ENCODE measurements at places on chromosomes 2 and 18. TPM values are rescaled to one million over a fixed set of nuclear protein-coding genes. Genes with fewer than 3 reads are reported as not detected.

DNA sequence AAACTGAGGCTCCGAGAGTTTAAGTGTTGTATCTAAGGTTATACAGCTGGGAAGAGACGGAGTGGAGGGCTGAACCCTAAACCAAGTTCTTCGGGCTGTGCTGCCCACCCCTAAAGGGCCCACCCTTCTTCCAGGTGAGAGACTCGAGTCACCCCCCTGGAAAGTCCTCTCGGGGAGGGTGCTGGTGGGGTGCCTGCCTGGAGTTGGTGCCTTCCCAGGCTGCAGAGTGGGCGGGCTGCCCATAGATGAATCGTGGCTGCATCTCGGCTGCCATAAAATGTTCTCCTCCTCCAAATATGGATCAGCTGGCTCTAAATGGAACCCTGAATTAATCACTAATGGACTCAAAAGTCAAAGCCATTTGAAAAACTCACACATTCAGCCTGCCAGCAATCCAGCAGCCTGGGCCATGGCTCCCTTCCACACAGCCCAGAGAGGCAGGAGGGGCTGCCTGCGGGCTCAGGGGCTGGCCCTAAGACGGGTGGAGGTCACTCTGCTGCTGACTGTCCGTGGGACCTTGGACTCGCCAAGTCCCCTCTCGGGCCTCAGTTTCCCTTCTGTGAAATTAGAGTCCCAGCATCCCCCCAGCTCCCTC is 7.7 kb downstream of the CIB4 start:
- no peak for DNase-seq

BCL2 gene
- 0.81 TPM for total RNA-seq

FTCDNL1 gene
- total RNA-seq: 0.59 TPM

RTKN gene
- 93.4 TPM for total RNA-seq

ZNF532 gene
- 71.6 TPM for total RNA-seq

OR6B2 gene
- not detected for total RNA-seq

DNA sequence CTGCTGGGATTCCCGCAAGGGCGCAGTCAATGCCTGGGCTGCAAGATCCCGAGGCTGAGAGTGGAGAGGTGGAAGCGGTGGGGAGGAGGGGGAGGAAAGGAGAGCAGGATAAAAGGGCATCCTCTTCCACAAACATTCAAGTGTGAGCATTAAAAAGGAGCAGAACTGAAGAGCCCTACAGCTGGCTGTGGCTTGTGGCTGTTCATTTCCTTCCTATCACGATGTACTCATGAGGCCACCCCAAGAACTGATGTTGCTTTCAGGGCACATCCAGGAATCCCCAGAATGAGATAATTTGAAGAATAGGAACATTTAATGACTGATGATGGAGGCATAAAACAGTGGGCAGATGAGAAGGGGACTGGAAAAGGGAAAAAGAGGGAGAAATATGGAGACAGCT is 230.8 kb upstream of the SMIM21 start:
- no peak for DNase-seq

DNA sequence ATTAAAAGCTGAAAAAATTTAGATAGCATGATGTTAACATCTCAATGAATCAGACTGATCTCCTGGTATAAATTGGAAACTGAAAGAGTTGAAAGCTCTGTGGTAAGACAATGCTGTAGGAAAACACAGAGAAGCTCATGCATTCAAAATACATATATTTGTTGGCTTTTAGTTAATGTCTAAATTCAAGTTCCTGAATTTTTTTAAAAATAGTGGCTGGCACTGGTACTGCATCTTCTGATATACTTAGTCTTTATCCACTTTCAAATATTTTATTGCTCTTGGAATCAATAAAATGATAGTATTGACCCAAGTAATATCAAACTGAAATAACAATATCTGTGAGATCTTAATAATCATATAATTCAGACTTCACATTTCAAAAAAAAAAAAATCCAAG is 151.4 kb upstream of the FIGN start:
- DNase-seq: no peak

GRCh38 chr2:227720680-227721079 is 2.9 kb upstream of the SLC19A3 start:
- no peak for DNase-seq

- no peak for DNase-seq
These were observed 1631.7 kb downstream of the DPP10 start for GRCh38 chr2:116074161-116074560.

DNA sequence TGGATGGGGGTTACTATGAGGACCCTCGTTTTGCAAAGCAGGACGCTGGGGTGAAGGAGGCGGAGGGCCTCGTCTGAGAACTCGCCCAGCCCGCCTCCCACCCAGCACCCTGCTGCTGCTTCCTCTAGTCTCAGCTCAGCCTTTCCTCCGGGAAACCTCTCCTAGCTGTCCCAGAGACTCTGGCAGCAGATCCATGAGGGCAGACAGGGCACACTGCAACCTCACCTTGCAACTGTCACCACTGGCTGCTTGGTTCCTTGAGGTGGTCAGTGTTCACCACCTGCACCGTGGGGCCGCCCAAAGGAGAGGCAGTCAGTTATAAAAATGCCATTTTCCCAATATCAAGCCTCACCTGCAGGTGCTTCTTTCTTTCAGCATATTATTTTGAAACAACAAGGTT is 45.6 kb downstream of the PARD6G start:
- DNase-seq: no peak

POU3F3 gene
- not detected for total RNA-seq

ARHGAP28 gene
- total RNA-seq: 24.5 TPM

DNA sequence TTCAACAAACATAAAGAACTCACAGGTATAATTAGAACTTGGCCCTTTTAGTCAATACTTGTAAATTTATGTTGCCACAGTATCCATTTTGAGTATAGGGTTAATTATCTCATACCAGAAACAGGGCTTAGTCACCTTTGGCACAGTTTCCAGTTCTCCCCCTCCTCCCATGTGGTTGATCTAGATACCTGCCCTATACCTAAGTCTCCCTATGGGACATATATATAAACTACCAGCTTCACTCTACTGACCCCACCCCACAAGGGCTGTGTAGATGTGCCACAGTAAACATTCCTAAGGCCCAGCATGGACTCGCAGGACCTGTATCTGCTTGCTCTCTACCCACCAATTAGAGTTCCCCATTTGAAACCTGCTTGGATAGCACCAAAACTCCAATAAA is 371.7 kb upstream of the RND3 start:
- no peak for DNase-seq

ACADL gene
- total RNA-seq: not detected

CRYGC gene
- not detected for total RNA-seq

TFCP2L1 gene
- 1.6 TPM for total RNA-seq
